GDM1 (cell line): ENCODE measurements at places on chromosomes 1 and 21.

DNA sequence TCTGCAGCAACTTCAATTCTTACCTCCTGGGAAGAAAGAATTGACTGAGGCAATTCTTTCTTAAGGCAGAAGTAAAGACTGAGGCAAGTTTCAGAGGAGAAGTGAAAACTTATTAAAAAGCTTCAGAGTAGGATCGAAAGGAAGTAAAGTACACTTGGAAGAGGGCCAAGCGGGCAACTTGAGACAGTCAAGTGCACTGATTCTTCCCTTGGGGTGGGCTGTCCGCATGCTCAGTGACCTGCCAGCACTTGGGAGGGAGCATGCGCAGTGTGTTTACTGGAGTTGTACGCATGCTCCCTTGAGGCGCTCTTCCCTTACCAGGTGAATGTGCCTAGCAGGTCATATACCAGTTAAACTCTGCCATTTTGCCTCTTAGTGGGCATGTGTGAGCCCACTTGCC, 55.3 kb upstream of the NBPF3 start:
- DNase-seq = no peak

GRCh38 chr21:34945288-34945687, 103.8 kb downstream of the RUNX1 start:
- DNase-seq = no peak

GRCh38 chr1:38120552-38121230, 74.1 kb upstream of the POU3F1 start:
- no peak for DNase-seq

DNA sequence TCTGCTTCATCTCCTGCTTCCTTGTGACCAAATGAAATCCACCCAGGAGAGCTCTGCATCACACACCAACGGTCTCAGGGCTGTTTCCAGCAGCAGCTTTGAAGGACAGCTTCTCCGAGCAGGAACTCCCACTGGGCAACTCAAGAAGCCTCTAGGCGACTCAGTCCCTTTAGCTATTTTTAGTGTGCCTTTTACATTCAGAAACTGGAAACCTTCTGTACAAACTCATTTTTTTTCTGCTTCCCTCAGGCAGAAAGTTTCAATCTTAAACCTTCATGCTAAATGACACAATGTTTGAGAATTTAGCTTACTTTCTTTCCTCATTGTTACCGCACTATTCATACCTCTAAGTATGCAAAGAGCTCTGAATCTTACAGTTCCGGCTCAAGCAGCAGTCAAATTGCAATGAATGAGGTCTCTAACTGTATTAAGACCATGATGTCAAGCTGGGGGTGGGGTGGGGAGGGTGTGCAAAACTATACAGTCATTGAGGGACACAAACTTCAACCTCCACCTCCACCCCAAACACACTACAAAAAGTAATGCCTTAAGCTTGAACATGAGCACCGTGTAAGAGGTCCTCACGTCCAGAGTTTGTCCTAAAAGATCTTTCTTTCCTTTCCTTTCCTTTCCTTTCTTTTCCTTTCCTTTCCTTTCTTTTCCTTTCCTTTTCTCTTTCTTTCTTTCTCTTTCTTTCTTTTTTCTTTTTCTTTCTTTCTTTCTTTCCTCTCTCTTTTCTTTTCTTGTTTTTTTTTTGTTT, 16.4 kb upstream of the TARBP1 start:
- DNase-seq = no peak

GRCh38 chr1:67440339-67440738, 10.1 kb upstream of the SERBP1 start:
- no peak for DNase-seq

DNA sequence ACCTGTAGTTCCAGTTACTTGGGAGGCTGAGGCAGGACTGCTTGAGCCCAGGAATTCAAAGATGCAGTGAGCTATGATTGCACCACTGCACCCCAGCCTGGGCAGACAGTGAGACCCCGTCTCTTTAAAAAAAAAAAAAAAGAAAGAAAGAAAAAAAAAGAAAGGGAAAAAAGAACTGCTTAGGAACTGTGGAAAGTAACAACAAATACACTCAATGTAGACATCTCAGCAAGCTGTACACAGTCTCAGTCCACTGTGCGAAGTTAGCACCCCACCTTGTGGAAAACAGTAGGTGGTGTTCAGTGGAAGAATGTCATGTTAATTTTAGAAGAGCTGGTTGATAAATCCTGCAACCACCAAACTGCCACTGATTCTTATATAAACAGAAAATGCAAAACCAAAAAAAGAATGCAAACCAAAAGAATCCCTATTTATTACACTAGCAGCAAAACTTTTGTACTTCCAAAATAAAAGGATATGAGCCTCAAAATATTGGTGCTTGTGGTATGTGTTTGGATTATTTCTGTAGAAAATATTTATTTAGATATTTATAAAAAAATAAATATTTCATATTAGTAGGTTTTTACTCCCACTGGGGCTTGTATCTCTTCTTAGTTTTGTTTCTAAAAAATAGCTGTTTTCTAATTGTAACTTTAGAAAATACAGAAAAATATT, 31.1 kb downstream of the ALG14 start:
- peak; percentile 17 for DNase-seq

- DNase-seq = no peak
Observed at GRCh38 chr1:113542221-113542701, 151.9 kb downstream of the MAGI3 start.

DNA sequence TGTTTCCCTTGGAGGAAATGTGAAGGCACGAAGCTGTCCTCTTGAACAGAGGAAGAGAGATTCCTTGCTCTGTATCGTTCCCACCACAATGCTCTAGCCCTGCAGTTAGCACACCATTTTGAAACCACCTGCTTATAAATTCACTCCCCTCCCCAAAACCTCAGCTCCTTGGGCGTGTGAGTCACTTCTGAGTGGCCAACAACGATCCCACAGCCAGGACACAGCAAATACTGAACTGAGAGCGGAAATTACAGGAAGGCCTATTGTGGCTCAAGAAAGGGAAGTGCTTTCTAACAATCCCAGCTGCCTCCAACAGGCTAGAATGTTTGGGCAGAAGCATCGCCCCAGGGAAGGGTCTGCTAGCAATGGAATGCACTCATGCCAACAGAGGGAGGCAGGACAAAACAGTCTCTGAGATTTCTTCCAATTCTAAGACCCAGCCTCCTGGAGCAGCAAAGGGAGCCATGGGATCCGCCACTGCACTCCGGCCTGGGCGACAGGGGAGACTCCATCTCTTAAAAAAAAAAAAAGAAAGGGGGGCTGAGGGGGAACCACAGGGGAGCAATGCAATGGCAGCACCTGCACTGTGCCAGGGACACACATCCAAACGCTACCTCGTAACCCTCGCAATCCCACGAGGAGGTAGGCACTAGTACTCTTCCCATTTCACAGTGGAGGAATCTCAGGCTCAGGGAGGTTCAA, 1.9 kb downstream of the TMEM53 start:
- DNase-seq = peak; percentile 83

DNA sequence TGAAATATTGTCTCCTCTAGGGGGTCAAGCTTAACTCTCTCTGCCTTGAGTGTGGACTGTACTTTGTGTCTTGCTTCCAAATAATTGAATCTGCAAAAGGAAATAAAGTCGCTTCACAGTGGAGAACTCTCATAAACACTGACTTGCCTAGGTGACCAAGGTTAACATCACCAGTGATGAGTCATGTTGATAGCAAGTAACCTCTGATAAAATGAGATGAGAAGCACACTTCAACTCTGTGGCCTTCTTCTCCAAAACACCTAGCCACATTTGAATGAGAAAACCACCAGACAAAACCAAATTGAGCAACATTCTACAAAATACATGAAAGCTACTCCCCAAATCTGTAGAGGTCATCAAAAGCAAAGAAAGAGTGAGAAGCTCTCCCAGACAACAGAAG, 37.6 kb downstream of the PDE4B start:
- no peak for DNase-seq

DNA sequence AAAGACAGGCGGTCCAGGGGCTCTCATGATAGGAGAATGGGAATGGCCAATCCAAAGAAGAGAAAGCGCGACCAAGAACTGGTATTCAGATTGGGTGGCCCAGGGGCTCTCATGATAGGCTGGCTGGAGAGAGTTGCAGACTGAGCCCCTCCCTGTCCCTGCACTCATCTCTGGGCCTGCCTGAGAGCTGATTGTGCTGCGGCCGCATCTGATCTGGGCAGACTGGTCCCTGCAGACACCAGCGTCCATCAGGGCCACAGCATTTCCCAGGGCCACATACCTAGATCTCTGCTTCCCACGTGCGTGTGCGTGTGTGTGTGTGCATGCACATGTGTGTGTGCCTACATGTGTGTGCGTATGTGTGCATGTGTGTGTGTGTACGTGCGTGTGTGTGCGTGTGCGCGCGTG, 30.4 kb upstream of the MAN1C1 start:
- DNase-seq = no peak
